ENCODE measurements at places on chromosomes 3 and 15.

GRCh38 chr15:42608752-42609488 is 33.5 kb downstream of the STARD9 start:
- no peak for DNase-seq

- DNase-seq = no peak
These were observed 128.4 kb downstream of the FAM174B start for GRCh38 chr15:92527197-92527596.

GRCh38 chr3:125045965-125046364 is 9.8 kb downstream of the HEG1 start:
- DNase-seq = no peak

DNA sequence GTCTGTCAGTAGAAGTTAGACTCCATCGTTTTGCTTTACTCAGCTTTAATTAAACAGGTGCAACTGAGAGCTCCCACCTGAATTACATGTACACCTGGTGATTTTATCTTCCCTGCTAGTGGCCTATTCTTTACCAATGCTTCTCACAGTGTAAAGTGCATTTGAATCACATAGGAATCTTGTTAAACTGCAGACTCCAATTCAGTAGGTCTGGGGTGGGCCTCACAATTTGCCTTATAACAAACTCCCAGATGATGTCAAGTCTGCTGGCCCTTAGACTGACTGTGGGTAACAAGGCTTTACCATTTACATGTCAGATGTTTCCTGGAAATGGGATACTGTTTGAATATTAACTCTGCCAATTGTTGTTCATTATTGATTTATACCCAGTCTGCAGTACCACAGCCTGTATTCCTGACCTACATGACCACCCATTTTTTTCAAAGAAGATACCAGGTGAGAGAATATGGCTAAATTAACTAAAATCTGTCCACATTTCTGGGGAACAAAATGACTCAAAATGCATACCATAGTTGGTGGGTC is 37.2 kb downstream of the CMSS1 start:
- no peak for DNase-seq

- DNase-seq = no peak
These were observed 227.5 kb downstream of the NEK10 start for GRCh38 chr3:27141668-27142067.
